Naive thymus-derived CD8-positive, alpha-beta T cell (primary cell): ENCODE measurements at places on chromosomes 1 and 21.

DNA sequence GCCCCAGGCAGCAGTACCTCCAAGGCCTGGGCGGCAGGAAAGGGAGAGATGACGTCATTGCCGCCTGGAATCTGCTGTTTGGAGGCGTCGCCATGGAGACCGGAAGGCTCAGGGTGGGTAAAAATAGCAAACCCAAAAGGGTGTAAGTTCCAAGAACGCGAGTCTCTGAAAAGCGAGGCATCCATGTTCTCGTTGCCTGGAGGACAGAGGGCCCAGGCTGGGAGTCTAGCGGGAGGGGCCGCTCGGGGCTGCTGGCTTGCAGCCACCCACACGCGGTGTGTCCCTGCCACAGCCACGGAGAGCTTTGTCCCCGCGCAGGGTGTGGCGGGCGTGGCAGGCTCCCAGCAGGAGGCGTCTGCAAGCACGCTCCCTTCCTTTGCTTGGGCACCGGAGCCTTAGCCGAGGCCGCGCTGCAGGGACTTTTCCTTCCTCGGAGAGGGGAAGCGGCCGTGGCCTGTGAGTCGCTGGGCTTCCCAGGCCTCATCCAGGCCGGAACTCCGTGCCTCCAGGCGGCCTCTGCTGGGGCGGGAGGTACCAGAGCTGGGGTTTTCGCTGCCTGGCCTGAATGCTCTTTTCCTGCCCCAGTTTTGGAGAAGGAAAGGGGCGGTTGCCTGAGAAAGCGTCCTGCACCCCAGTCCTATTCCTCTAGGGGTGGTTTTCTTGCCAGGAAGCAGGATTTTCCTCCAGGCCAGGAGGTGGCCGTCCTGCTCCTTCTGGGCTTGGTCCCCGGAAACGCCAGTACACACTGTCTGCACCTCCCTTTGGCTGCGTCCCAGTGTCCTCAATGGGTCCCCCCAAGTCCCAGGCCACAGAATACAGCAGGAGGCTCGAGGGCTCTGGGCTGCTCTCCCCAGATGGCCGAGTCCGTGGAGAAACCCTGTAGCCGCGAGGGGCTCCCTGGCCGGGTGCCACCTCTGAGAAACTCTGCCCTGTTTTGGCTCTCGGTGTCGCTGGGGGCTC, 15.3 kb upstream of the SKI start:
- peak; percentile 72 for DNase-seq

- no peak for DNase-seq
Measured at GRCh38 chr1:234751678-234752077, 141.7 kb upstream of the IRF2BP2 start.

GRCh38 chr1:29289493-29289892, 53.2 kb downstream of the PTPRU start:
- no peak for DNase-seq

GRCh38 chr21:15293240-15293639, 228.4 kb upstream of the NRIP1 start:
- no peak for DNase-seq

- DNase-seq, result no peak
Measured at GRCh38 chr1:174789399-174789798, 210.3 kb upstream of the CACYBP start.

GRCh38 chr1:27603681-27604578, at the start of gene AHDC1:
AHDC1 (minus strand) TSS chr1:27604144; CDS start chr1:27552115, 52,029 bp downstream.
- DNase-seq, result peak; percentile 91

GRCh38 chr1:57061369-57061768, 95.6 kb upstream of the C8B start:
- no peak for DNase-seq

GRCh38 chr1:64850846-64851245, 106.0 kb downstream of the RAVER2 start:
- no peak for DNase-seq

GRCh38 chr1:1471389-1472052, at the start of gene ATAD3B:
ATAD3B (plus strand) TSS chr1:1471765; CDS start chr1:1471885, 120 bp downstream.
- DNase-seq, result peak; percentile 89

DNA sequence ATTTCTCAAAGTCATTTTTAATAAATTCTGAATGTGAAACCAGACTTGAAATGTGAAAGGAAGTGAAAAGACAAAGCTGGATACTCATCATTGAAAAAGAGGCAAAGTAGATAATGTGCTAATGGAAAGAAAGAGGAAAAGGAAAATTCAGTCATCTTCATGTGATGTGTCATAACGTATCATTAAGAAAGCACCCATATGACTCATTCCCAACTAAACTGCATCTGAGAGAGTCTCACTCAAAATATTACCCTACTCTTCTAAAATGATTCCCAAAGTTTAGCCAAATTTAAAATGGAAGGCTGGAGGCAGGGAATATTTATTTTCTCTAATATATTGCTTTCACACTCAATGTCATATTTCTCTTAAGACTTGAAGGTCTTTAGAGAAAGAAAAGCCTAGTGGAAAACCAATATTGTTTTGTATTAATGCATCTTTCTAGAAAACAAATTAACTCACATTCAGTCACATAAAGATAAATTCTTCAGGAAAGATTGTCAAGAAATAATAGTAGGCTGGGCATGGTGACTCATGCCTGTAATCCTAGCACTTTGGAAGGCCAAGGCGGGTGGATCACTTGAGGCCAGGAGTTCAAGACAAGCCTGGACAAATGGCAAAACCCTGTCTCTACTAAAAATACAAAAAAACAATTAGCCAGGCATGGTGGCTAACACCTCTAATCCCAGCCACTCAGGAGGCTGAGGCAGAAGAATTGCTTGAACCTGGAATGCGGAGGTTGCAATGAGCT, 129.9 kb downstream of the SLC30A10 start:
- no peak for DNase-seq

- no peak for DNase-seq
Measured at GRCh38 chr1:212355230-212355969, 59.3 kb downstream of the PACC1 start.

DNA sequence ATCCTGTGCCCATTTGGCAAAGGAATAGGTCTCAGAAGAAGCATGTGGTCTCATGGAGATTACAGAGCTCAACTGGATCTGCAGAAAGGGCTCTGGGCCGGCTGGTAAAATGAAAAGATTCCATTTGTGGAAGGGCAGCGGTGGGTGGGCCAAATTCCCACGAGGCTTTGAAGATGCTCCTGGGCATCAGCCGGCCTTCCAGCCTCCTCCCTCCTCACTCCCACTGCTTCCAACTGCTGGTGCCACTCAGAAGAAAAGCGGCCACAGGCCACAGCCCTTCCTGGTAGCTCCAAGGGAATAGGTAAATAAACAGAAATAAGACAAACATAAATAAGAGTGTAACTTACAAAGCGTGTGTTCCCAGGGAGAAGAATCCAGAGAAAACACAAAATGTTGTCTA, 136.3 kb upstream of the SLC44A3 start:
- DNase-seq, result no peak

DNA sequence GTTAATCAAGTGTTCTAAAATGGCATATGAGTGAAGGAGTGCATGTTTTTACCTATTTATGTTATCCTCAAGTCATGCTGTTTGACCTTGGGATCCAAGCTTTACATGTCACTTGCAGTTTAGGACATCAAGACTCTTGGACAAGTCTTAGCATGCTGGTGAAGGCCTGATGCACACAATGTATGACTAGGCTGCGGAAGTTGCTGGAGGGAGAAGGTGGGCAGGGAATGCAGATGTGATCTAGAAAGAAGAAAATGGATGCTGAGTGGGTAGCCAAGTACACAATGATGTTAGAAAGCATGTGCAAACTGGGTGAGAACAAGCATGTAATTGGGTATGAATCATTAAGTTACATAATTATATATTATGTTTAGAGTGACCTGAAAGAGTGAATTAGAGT, 301.8 kb downstream of the BRINP2 start:
- no peak for DNase-seq

DNA sequence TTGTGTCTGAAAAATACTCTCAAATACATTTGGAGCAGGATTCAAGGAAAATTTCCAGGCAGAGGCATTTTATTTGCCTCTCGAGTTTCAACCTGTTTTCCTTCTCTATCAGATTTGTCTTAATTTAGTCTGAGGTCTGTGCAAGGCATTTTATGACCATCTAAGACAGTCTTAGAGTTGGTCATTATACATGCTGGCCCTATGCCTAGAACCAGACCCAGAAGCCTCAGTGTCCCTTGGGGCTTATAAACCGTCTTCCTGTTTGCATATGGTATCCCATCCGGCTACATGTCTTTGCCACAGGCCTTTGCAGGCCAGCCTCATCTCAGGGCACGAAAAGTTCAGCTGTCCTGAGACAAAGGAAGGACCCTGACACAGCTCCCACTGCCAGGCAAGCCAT, 346.1 kb downstream of the SIPA1L2 start:
- no peak for DNase-seq

GRCh38 chr1:157993918-157994605, 617 bp downstream of the KIRREL1 start:
- DNase-seq, result no peak

DNA sequence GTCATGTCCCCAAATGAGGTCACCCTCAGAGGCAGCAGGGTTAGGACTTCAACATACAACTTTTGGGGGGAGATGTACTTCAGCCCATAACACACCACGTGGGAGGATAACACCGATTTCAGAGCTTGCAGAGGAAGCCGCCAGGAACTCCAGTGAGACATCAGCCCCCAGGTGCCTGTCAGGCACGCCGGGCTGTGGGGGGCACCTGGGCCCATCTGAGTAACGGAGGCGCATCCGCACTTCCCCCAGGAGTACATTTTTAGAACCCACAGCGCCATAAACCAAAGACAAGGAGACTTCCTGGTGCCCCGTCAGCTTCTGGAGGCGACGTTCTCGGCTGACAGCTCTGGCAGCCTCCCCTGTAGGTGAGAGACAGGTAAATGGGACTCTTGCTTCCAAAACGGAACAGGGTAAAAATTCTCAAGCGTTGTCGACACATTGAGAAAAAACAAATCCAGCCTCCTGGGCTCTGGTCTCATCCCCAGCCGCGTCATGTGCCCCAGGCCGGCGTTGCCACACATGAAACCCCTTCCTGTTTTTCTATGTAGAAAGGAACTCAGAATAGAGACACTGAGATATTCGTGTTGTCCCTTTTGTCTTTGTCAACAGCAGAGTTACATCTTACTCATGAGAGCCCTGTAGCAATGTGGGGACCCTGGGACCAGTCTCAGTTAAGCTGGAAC, 93.3 kb downstream of the PDE9A start:
- peak; percentile 30 for DNase-seq

- DNase-seq, result no peak
Measured at GRCh38 chr1:31718327-31718897, 14.6 kb upstream of the COL16A1 start.

DNA sequence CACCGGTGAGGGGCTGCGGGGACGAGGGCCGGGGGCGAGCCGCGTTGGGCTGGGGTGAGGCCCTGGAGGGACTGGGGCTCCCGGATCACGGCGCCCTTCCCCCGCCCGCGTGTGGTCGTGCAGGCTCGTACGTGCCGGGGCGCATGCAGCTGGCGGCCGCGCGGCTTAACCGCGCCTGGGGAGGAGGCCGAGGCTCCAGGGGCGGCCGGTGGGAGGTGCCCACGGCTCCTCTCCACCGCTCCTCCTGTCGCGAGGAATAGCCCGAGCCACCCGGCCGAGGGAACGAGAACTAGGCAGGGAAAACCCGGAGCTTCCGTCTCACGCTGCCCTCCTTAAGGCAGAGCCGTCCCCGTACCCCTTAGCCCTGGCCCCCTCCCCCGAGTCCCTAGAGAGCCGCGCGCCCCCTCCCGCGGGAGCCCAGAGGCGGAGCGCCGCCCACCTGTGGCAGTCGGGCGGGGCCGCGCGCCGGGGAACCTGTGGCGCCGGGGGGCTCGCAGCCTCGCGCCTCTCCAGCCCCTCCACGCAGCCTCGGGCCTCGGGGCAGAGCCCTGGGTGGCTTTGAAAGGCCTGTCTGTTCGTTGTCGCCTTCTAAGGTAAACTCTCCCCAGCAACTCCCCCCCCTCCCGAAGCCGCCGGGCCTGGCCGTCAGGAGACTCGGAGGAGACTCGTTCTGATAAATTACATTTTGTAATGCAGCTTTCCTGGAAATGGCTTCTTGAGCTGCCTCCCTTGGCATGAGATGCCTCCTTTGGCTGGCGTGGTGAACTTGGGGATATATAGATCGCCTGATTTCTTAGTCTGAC, 746 bp downstream of the AK4 start:
- DNase-seq, result peak; percentile 21

DNA sequence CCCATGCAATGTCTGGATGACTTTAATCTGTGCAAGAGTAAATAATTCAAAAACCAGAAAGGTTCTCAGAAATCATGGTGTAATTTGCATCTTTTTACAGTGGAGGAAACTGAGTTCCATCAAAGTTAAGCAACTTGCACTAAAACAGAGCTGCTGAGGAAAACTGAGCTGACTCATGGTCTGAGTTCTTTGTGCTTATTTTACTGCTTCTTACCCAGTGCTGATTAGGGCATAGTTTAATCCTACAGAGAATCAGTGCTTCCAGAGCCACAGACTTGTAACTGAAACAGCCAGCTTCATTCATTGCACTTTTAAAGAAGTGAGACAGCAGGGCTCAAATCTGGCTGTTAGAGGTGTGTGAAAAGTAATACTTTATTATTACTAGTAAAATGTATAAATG, 10.9 kb upstream of the RWDD3 start:
- no peak for DNase-seq

DNA sequence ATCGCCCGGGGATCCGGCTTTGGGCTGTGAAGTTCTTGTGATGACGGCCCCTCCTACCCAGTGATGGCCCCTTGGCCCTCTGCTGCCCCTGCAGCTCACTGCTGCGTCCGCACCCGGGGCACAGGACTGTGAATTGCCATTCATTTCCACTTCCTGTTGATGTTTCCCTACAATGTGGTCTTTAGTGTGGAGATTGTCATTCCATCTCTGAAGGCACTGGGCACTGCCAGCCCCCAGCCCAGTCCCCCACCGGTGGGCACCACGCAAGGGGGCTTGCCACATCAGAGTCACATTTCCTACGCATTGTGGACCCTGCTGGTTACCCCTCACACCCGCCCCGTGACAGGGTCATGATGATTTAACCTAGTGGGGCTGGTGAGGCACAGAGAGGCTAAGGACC, 2.5 kb upstream of the MX2 start:
- no peak for DNase-seq

- DNase-seq, result peak; percentile 13
Measured at GRCh38 chr1:224343679-224344078, 13.0 kb upstream of the CNIH4 start.
